ENCODE measurements at places on chromosomes 1 and 21.
A peak's percentile ranks its signal among the peaks of the same experiment; 100 is the strongest.

GRCh38 chr1:21662426-21663247 lies 6.5 kb downstream of the RAP1GAP start:
- no peak for DNase-seq

DNA sequence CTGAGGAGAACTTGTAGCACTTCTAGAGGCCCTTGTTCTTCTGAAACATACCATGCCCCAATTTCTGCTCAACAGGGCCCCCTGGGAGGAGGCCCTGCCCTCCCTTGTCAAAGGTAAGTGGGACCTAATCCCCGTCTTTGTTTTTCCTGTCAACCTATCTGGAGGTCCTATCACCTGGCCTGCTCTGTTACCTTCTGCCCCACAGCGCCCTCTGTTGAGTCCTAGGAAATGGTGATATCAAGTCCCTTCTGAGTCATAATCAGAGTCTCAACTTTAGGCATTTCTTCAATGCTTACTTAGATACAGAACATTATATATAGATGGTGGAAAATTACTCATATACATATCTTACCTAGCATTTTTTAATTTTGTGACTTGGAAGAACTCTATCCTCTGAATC lies 28.2 kb upstream of the FCRL4 start:
- peak; percentile 34 for DNase-seq

GRCh38 chr1:207089627-207090355 lies 1.1 kb downstream of the C4BPB start:
- no peak for DNase-seq

- DNase-seq: no peak
Measured at GRCh38 chr1:48341221-48341620, 118.7 kb downstream of the SLC5A9 start.
